ENCODE measurements at places on chromosomes 11 and 22. TPM values are rescaled to one million over a fixed set of nuclear protein-coding genes. Genes with fewer than 3 reads are reported as not detected.

The OR51S1 gene
- not detected for polyA plus RNA-seq

The TNNI2 gene
- polyA plus RNA-seq, result 3,211 TPM

The UPK3A gene
- polyA plus RNA-seq, result not detected

The PARVA gene
- polyA plus RNA-seq, result 55.0 TPM

The RAPSN gene
- 83.2 TPM for polyA plus RNA-seq

GRCh38 chr11:79922641-79923040 is 481.8 kb upstream of the TENM4 start:
- no peak for DNase-seq

- DNase-seq, result no peak
Measured at GRCh38 chr11:40606800-40607199, 852.7 kb downstream of the LRRC4C start.

GRCh38 chr11:35348898-35349687 is 70.3 kb downstream of the SLC1A2 start:
- DNase-seq, result no peak

- no peak for DNase-seq
Measured at GRCh38 chr11:12125609-12126149, 15.3 kb downstream of the MICAL2 start.

DNA sequence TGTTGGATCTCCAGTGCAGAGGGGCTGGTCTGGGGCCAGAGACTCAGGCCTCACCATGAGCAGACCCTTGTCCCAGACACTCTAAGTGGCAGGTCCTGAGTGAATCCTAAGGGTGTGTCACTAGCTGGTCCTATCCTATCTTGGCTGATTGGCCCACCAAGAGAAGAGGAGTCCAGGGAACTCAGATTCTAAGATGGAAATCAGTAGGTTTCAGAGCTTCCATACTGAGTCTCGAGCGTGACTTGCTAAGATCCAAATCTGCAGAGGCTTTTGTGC is 10.9 kb downstream of the POU2AF1 start:
- no peak for DNase-seq

DNA sequence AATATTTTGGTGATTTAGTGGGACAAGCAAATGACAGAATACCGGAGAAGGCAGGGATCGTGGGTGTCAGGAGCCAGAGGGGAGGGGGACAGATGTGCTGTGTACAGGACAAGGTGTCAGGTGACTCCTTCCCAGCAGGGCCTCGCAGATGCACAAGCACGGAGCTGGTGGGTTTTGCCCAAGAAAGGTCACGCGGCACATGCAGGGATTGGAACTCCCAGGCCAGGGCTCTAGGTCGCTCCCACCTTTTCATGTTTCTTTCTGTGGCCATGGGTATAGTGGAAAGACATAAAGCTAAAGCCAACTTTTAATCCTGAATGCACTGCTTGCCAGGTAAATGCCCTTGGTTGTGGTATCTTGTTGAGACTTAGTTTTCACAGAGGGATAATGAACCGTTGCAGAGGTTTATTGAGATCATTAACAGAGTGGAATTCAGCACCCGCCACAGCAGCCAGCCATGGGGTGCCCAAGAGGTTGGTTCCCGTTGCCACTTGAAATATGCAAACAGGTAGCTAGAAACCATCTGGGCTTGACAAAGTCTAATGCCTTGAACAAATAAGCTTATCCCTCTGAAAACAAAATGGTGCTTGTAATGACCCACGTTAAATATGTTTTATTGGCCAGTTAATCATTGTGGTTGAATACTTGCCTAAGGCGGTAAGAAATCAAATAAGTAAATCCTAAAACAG is 10.1 kb downstream of the C22orf23 start:
- DNase-seq, result no peak

GRCh38 chr11:69467646-69468045 is 13.8 kb upstream of the LINC01488 start:
- no peak for DNase-seq

- DNase-seq, result peak; percentile 20
Measured at GRCh38 chr11:66718320-66718971, 10.6 kb downstream of the SPTBN2 start.

GRCh38 chr11:43282607-43283440 is 29.0 kb upstream of the API5 start:
- DNase-seq, result peak; percentile 66

GRCh38 chr11:21707116-21707739 is 485.7 kb upstream of the ANO5 start:
- DNase-seq, result no peak

- no peak for DNase-seq
Measured at GRCh38 chr11:113514856-113515255, 39.7 kb upstream of the DRD2 start.

DNA sequence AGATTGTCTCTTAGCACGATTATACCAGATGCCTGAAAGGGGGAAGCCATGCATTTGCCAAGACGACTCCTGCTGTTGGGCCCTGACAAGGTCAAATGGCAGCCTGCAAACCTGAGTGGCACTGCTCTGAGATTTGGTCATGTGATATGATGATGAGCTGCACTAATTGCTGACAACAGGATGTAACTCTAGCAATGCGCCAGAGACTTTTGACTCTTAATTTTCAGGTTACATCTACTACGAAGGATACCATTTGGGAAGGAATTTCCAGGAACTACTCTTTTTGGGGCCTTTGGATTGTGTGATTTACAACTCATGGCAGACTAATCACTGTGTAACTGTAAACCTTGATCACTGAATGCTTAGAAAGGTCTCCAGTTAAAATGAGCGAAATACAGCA is 13.1 kb downstream of the TREH start:
- DNase-seq, result no peak

DNA sequence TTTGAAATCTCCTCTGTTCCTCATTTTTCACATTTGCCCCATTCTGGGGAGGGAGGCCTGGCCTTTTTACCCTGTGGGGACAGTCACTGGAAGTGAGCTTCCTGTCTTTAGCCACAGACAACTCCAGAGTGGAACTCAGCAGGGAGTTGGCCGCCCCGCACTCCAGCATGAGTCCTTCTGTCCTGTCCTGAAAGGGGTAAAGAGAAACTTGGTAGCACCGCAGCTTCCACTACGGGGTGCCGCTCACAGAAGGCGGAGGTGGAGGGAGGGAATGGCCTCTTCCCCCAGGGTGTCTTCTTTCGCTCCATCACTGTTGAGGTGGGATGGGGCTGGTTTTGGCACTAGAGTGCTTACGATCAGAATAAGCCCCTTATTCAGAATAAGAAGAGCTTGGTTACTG is 132.2 kb downstream of the ST3GAL4 start:
- DNase-seq, result no peak

GRCh38 chr22:49446759-49447710 is 380.6 kb downstream of the BRD1 start:
- no peak for DNase-seq

- DNase-seq, result peak; percentile 19
Measured at GRCh38 chr11:7143908-7144307, 55.1 kb downstream of the RBMXL2 start.

GRCh38 chr11:112127056-112127455 is 36.8 kb downstream of the IL18 start:
- no peak for DNase-seq

- DNase-seq, result no peak
Measured at GRCh38 chr11:26820739-26821138, 98.9 kb upstream of the SLC5A12 start.

- DNase-seq, result no peak
Measured at GRCh38 chr22:37994049-37994448, 9.7 kb upstream of the SOX10 start.

GRCh38 chr11:118049771-118050170 is 27.1 kb upstream of the TMPRSS4 start:
- DNase-seq, result no peak

GRCh38 chr22:46561435-46561905 is 24.1 kb upstream of the CELSR1 start:
- no peak for DNase-seq

DNA sequence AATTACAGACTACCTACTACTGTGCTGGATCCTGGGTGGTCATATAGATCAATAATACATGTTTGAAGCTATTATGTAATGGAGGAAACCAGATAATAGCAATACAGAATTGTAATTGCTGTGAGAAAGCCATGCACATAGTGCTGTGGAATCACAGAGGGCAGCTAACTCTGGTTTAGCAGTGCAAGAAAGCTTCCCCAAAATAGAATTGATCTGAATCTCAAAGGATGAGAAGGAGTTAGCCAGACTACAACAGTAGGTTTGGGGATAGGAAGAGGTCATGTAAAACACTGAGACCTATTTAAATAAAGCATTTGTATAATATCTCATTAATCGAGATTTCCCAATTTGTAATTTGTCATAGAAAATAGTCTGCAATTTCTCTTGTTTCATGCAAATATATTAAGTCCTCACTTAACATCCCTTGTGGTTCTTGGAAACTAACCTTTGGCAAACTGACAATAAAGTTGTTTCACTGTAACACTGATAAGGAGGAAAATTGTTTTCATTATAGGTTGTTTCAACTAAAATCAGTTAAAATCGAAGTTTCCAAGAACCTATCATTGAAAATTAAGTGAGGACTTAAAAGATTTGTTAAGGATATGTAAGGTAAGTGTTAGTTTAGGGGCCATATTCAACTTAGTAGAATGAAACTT is 7.6 kb downstream of the C11orf58 start:
- DNase-seq, result no peak

- no peak for DNase-seq
Measured at GRCh38 chr11:74478877-74479731, 11.8 kb upstream of the KCNE3 start.

GRCh38 chr11:95827696-95828095 is 37.4 kb downstream of the CEP57 start:
- no peak for DNase-seq

DNA sequence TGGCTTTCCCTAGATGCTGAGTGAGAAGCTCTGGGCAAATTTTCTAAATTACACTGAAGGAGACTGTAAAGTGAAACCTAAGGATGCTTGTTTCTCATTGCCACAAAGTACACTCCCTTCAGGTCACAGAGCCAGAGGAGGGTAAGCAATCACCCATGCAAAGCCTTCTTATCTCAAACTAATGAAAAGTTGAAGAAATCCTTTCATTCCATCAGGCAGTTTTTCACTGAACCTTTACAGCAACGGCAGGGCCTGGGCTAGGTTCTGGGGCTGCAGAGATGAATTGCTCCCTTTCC is 106.2 kb downstream of the RASSF10 start:
- DNase-seq, result no peak

DNA sequence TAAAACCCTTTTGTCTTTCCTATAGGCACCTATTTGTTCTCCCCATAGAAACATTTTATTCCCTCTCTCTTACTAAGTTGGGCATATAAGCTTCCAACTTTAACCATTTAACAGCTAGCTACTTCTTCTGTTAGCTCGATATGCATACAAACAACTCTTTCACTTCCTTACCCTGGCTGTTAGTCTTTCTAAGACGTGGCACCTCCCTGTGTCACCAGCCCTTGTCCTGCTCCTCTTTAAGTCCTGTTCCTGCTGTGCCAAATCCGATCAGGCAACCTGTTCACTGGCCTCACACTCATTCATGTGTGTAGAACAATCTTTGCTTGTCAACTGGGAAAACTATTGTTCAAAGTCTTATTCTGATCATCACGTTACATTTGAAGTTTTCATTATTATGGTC is 1376.1 kb upstream of the TENM4 start:
- no peak for DNase-seq

All from muscle of back (tissue), 13 donors.